Stimulated activated CD8-positive, alpha-beta memory T cell treated with anti-CD3 and anti-CD28 coated beads, Interleukin-7, amount 100 ng/mL, for 1 hour (primary cell): ENCODE measurements at places on chromosomes 5 and 9.

DNA sequence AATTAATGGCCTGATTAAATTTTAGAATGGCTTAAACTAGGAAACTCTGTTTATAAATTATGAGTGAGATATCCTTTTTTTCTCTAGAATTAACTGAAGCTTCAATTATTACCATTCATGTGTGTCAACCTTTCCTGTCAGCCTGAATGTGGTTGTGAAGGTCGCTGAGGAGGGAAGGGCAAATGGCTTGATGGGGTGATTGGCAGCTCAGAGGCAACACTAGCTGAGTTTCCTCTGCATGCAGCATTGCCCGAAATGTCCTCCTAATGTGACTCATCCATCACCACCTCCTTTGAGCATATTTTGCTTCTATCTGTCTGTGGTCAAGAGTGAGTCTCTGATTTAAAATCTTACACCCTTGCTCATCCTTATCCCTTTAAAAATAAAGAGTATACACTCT lies 281.9 kb downstream of the TENT4A start:
- DNase-seq, result no peak

- no peak for DNase-seq
Measured at GRCh38 chr9:92600462-92601261, 64.9 kb upstream of the ECM2 start.

- DNase-seq, result no peak
Measured at GRCh38 chr5:83731638-83732037, 11.0 kb upstream of the HAPLN1 start.

DNA sequence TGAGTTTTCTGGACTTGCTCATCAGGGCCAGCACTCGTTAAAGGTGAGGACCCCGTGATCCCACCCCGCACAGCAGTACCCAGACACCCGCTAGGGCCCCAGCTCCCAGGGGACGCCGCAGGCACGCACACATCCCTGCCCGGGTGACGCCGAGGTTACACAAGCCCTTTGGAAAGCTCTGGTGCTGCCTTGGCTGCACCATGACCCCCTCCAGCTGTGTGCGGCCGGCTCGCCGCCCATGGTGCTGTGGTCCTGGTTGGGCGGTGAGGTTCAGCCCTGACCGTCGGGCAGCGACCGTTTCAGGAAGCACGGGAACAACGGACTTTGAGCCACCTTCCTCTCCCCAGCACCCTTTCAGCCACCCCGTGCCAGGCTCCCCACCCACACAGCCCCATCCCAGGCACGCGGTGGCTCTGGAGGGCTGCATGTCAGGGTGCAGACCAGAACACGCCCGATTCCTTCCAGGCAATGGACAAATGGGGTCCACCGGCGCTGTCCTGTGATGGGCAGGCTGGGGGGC lies 7.5 kb upstream of the SLC12A7 start:
- no peak for DNase-seq

DNA sequence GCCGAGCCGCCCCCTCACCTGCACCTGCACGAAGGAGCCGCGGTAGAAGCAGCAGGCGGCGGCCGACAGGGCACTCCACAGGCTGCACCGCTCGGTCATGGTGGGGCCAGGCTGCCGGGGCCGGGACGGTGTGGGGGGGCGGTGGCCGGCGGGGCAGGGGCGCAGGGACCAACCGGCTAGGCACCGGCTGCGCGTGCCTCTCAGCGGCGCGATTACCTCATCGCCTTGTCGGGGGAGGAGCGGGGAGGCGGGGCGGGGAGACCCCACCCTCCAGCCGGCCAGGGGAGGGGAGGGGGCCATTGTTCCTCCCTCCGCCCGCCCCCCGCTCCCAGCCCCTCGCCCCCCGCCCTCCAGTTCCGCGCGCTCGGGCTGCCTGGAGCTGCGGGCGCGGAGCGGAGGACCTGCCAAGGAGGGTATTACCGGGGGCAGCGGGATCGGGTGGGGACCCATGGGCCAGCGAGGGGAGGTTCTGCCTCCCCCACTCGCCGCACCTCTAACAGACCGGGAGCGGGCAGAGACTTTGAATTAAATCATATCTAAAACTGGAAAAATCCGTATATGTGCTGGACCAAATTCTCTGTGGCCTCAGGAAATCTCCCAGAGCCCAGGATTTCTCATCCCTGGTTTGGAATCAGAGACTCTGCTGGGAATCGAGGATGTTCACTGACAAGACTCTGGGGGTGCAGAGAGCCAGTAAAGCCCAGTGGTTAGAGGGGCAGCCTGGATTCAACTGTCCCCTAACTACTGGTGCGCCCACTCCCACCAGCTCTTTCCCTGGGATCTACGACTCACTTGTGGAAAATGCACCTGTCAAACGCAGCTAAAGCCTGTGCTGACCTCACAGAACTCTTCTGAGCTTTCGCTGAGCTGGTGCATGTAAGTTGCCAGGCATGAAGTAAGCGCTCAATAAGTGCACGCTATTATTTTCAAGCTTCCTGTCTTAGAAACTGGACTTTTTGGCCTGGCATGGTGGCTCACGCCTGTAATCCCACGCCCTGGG lies 20.3 kb upstream of the TOR2A start:
- no peak for DNase-seq

DNA sequence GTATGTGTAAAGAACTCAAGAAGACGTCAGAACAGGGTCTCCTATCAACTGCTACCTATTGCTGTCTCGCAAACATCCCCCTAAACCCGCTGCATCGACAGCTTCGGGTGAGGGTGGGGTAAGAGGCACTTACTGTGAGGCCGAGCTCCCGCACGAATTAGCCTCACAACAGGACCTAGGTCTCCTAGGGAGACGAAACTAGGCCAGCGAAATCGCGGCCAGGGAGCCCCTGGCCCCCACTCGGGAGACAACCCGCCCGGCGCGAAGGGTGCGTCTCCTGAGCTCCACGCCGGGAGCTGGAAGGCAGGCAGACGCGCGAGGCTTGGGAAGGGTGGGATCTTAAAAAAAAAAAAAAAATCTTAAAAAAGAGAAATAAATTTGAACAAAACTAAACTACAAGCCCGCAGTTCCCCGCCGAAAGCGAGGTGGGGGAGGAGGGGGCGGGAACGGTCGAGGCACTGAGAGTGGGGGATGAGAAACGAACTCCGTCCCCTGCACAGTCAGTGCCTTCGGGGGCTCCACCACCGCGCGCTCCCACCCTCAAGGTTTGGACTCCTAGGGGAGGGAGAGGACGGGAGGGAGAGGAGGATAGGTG lies 33.0 kb upstream of the NFIB start:
- DNase-seq, result no peak

DNA sequence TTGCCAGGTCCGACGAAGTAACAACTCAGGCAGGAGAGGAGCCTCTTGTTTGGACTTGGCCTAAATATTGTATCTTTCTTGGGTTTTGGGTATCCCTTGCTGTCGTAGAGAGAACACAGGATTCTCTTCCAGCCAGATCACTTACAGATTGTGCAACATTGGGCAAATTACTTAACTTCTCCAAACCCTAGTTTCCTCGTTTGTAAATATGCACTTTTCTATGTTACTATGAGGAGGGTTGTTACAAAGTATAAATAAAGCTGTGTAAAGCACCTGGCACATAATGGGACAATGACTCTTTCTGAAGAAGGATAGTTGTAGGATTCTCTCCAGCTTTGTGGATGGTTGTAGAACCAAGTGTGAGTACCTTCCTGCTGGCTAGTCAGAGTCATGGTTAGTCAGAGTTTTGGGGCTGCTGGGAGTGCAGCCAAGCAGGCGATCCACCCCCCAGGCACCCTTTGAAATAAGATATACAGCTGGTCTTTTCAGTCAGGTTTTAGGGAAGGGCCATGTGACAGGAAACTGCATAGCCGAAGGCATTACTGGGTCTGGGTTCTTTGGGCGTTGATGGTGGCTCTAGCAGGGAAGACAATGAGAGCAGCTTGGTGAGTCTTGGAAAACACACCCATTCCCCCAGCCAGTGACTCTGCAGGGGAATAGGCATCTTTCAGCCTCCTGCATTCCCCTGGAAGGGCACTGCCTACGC lies 49.9 kb upstream of the GDNF start:
- DNase-seq, result no peak

DNA sequence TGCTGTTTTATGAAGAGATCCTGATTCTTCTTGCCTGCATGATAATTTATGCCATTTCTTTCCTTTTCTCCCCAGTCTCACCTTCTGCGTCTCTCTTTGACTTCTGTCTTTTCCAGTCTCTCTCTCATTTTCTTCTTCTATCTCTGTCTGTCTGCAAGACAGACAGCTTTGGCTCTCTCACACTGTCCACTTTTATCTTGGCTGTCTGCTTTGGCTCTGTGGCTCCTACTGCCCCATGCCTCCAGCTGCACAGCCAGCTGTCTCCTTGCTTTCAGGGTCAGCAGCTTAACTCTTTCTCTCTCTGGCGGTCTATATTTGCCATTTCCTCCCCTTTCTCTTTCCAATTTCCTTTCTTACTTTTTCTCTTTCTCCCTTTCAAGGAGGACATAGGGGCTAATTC lies 971.1 kb upstream of the COX7C start:
- DNase-seq, result no peak

DNA sequence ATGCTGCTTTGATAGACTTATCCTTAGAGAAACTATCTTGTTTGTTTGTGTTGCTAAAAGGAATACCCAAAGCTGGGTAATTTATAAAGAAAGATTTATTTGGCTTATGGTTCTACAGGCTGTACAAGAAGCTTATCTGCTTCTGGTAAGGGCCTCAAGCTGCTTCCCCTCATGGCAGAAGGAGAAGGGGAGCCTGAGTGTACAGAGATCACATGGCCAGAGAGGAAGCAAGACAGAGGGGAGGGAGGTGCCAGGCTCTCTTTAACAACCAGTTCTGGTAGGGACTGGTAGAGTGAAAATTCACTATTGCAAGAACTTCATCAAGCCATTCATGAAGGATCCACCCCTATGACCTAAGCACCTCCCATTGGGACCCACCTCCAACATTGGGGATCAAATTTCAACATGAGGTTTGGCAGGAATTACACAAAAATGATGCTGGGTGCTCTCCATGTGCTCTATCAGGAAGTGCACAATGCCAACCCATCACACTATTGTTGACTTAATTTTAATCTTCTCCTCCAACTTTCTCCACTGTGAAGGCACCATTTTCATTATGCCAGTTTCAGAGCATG lies 115.1 kb upstream of the SHB start:
- DNase-seq, result no peak

DNA sequence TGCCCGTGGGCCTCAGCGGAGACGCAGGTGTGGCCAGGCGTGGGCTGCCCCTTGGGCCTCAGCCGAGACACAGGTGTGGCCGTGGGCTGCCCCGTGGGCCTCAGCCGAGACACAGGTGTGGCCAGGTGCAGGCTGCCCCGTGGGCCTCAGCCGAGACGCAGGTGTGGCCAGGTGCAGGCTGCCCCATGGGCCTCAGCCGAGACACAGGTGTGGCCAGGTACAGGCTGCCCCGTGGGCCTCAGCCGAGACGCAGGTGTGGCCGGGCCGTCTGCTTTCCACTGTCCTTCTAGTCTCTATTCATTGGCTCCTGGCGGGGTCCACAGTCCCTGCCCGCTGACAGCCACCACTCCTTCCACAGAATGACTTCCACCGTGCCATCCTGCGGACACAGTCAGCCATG lies 56.1 kb downstream of the KCNT1 start:
- no peak for DNase-seq

GRCh38 chr9:136902259-136902821 lies 16.0 kb downstream of the TRAF2 start:
- DNase-seq, result peak; percentile 62

DNA sequence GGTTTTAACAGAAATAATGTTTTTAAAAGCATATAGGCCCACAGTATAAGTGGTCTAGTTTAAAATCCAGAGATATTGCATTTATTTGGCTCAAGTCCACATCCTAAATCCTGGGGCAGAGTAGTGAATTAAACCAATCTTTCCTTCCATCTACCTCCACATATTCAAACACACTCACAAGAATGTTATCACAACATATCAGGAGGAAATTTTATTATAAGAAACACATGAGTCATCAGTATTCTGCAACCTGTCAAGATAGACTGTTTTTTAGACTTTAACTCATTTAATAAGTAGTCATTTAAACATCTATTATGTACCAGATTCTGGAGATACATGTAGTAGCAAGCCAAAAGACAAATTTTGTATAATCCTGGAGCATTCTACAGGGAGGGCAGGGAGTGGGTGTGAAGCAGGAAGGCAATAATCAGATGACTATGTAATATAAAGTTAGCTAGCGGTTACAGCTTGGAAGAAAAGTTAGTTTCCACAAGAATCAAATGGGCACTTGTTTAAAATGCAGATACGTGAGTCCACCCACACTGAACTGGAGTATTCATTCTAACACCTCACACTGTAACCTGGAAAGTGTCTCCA lies 187.3 kb upstream of the PIK3R1 start:
- no peak for DNase-seq

DNA sequence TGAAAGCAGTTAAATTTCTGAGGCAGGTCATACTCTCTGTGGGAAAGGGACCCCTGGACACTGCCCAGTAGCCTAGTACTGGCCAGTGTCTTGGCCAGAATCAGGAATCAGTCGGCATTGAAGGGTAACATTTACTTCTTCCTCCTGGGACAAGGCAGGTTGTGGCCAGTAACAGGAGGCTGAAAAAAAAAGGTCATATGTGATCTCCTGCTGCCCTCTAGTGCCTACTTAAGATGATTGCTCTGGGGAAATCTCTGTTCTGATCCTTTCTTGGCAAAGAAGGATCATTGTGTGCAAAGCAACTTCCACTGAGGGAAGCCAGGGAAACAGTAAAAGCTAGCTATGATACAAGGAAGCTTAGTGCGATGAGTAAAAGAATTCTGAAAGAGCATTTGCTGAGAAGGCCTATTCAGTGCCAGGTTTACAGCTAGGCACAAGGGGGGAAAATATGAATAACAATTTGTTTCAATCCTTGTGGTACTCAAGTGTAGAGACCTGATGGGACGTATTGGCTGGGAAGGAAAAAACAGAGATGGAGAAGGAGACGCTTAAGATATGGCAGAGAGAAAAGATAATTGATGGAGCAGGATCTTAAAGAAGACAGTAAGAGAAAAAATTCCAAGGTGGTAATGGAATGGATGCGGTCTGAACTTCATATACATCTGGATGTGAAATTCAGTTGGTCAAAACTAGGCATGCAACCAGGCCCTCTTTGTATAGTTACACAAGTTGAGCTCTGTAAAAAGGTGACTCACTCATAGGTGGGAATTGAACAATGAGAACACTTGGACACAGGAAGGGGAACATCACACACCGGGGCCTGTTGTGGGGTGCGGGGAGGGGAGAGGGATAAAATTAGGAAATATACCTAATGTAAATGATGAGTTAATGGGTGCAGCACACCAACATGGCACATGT lies 25.8 kb upstream of the TRIM32 start:
- no peak for DNase-seq
